ENCODE measurements at places on chromosomes 1 and 21.

DNA sequence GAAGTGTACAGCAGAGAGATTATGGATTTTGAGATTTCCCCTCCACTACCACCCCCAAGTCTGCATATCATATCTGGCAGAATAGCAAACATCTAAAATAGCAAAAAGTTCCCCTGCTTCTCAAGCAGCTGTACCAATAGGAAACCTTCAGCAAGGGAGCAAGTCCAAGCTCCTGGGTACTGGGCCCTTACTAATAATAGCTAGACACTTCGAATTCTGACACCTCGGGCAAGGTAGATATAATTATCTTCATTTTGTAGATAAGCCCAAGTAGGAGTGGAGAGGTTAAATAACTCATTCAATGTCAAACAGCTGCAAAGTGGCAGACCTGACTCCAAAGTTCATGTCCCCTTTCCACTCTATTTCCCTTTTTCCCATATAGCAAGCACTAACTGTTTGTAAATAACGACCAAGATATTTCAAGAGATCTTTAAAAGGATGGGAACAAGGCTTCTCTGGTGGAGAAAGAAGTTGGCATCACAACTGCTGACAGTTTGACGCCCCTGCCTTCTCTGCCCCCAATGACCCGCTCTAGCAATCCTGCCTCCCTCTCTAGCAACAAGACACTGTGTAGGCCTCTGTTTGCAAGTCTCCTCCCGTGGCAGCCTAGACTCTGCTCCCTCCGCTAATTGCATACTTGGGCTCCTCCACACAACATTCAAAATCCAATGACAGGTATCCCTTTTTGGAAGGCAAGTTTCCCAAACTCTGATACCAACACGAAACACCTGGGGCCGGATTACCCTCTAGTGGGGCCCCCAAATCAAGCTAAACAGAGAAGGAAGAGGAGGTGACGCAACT is 18.7 kb upstream of the ADAR start:
- no peak for DNase-seq

- no peak for DNase-seq
Observed at GRCh38 chr1:107795441-107795840, 169.5 kb downstream of the VAV3 start.

DNA sequence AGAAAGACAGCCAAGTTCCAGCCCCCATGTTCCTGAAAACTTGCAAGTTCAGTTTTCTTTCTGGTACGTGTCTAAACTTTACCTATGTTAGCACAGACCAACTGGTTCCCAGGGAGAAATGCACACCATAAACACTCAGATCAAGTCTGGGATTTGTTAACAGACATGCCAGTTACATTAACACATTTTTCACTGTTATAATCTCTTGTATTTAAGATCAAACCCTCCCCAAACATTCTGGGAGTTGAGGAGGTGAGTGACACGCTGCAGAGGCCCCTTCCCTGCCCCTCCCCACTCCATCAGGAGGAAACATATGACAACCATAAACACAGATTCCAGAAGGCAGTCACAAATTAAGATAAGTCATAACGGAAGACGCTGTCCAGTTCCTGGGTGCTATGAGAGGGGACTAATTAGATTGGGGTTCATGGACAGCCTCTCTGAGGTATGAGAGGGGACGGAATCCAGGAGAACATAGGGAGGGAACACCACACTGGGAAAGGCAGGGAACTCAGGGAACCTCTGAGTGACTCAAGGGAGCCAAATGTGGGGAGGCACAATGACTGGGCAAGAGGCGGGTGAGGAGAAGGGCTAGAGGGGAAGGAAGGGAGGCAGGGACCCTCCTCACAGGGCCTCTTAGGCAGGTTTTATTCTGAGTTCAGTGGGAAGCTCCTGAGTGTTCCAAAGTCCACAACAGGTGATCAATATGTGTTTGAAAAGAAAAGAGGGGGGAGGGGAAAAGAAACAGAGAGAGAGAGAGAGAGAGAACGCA is 25.0 kb downstream of the DUSP10 start:
- no peak for DNase-seq

GRCh38 chr1:79004916-79005315 is 1.6 kb downstream of the ADGRL4 start:
- no peak for DNase-seq

DNA sequence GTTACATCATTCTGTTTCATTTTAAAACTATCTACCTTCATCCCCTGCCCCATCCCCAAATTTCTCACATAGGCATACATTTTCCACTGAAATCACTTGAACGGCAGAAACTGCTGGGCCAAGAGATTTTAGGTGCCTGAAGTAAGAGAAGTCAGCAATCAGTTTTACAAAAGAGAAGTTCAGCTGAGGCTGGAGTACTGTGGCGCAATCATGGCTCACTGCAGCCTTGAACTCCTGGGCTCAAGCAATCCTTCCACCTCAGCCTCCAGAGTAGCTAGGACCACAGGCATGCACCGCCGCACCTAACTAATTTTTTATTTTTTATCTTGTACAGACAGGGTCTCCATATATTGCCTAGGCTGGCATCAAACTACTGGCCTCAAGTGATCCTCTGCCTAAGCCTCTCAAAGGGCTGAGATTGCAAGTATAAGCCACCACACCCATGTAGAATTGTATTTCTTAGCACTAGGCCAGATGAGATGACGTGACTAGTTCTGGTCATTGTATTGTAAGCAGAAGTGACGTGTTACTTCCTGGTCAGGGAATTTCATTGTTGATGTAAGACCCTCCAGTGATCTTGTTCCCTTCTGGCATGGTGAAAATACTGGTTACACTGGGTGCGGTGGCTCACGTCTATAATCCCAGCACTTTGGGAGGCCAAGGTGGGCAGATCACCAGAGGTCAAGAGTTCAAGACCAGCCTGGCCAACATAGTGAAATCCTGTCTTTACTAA is 7.1 kb downstream of the BECN2 start:
- no peak for DNase-seq

- DNase-seq, result no peak
Observed at GRCh38 chr1:220825819-220826551, 39.3 kb downstream of the MTARC1 start.

DNA sequence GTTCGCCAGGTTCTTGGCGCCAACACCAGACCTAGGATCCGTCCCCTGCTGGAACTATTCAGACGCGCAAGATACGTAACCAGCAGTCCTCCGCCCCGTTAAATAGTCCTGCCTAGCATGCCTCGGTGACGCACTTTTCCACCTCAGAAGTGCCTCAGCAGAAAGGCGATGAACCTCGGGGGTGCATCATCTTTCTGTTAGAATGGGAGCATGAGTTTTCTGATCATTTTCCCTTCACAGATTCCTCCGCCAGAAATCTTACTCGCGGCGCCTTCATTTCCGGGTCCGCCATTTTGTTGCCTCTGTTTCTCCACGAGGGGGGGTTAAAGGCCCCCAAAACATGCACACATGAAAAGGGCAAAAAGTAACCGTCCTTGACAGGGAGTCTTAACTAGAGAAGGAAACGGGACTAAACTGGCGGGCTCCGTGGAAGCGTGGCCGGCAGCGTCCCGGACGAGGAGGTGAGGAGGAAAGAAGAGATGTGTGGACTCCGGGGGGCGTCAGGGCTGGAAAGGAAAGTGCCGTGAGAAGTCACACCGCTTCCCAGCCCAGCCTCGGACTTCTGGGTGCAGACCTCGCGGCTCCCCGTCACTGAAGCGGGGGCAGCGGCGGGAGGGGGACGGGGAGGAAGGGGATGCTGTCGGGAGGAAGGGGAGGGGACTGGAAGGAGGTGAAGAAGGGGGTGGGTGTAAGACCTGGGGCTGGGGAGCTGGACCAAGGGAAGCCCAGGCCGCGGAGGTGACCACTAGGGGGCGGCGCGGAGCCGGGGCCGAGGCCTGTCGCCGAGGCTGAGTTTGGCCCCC is at the start of gene GABPB2:
Gene GABPB2, plus strand, starts transcription at position 288 of the 803 bp plus-strand sequence. CDS start 17,429 bp downstream, outside the sequence.
- peak; percentile 90 for DNase-seq

GRCh38 chr1:37513795-37514349 is 694 bp downstream of the MEAF6 start:
- peak; percentile 47 for DNase-seq

DNA sequence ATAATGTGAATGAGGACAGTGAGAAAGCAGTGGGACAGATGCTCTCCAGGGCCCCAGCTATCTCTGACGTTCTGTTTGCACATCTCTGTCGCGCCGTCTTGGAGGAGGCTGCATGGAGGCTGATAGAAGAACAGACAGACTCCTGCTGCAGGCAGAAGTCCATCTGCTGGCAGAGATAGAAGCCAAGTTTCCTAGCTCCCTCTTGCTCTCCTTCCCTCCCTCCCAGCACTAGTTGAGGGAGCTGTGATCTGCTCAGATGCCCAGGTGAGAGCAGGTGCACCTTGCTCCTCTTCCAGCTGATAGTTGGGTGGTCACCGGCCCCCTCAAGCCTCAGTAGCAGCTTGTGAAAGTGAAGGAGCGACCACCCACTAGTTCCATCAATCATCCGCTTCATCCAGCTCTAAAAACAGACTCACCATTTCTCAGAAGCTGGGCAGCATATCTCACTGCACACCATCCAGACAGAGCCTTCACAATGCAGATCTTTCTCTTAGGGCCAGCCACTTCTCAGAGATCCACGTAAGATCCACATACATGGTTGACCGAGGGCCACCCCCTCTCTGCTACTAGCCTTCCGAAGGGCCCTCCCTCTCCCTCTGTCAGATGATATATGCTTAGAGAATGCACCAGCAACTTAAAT is 12.9 kb downstream of the LRRN2 start:
- DNase-seq, result no peak

Measured in CD4-positive, alpha-beta T cell treated with Interleukin-17A for 4 hours (primary cell).